ENCODE measurements at places on chromosomes 6 and 20.

DNA sequence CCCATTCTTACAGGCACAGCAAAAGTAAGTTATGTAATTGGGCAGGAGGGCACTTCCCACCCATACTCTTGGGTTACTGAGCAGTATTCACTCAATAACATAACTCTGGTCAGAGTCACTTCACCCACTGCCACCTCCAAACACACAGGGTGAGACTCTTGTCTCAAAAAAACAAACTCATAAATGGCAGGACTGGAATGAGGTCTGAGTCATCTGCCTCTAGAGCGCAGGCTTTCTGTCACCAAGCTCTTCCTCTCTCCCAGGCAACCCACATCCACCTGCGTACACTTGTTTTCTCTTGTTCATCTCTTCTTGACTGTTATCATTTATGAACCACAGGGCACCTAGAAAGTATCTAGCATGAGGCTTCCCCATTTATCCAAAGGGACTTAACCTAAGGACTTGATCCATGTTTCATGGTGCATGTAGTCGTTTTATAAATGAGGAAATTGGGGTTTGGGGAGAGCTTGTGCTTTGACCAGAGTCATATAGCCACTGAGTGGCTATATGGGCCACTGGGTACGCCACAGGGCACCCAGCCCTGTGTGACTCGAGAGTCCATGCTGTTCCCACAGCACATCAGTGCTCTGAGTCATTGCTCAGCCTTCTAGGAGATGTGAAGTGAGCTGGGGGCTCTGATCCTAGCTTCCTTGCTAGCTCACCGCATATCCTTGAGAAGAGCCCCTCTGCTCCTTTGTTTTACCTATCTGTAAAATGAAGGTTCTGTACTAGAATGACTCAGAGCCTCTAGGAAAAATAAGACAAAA is 22.4 kb downstream of the C20orf173 start:
- DNase-seq, result no peak
- peaks cover 39% of the 10 kb centered on the region for H3K36me3 ChIP-seq
- H3K4me3 ChIP-seq, result no peak overlapping the region

DNA sequence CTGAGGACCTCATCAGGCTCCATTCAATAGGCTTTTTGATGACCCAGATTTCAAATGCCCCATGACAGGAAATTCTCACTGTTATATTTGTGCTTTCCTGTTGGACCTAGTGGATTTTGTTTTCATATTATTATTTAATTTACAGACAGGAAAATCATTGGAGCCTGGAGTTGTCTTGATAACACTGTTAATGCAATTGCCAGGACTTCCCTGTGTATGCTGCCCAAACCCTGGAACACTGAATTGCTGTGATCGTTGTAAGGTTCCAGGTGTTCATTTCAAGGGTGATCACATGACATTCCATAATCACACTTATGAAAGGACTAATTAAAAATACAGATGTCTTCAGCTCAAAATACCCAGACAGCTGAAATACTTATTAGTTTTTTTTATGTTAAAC is 783.2 kb downstream of the DHX35 start:
- no peak overlapping the region for H3K27ac ChIP-seq
- DNase-seq, result no peak
- H3K36me3 ChIP-seq, result no peaks in the 10 kb centered on the region
- H3K27me3 ChIP-seq, result no peaks in the 10 kb centered on the region
- no peak overlapping the region for H3K4me3 ChIP-seq
- H3K4me1 ChIP-seq, result no peaks in the 10 kb centered on the region

GRCh38 chr20:37803438-37804307 is 99.3 kb upstream of the VSTM2L start:
- DNase-seq, result no peak
- no peaks in the 10 kb centered on the region for H3K27me3 ChIP-seq
- no peak overlapping the region for H3K4me3 ChIP-seq
- H3K4me1 ChIP-seq, result no peaks in the 10 kb centered on the region
- H3K36me3 ChIP-seq, result no peaks in the 10 kb centered on the region

GRCh38 chr6:145830612-145831011 is 16.0 kb upstream of the FBXO30 start:
- no peak overlapping the region for H3K4me3 ChIP-seq
- H3K36me3 ChIP-seq, result no peaks in the 10 kb centered on the region
- DNase-seq, result no peak
- peaks cover 3% of the 10 kb centered on the region for H3K4me1 ChIP-seq
- H3K27ac ChIP-seq, result no peak overlapping the region

DNA sequence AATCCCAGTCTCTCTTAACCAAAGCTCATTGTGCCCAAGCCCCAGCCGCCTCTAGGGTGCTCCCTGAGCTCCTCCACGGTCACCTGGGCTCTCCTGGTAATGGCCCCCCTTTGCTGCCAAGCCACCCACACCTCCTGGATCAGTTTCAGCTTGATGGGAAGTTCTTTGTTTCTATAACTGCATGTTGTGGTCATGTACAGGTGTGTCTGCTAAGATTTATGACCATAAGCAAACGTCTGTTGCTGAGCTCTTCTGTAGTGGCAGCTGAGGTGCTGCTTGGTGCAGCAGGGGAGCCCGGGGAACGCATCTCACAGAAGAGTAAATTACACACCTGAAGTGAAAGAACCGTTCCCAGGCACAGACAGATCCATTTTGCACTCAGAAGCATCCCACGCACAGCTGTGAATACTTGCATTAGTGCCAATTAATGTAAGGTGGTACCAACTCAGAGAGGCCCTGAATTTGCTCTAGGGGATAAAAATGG is 194.6 kb upstream of the ARID1B start:
- no peaks in the 10 kb centered on the region for H3K4me1 ChIP-seq
- DNase-seq, result no peak
- H3K36me3 ChIP-seq, result no peaks in the 10 kb centered on the region
- H3K27ac ChIP-seq, result no peak overlapping the region
- H3K4me3 ChIP-seq, result no peak overlapping the region
- H3K27me3 ChIP-seq, result no peaks in the 10 kb centered on the region

GRCh38 chr6:82442061-82442719 is 78.6 kb downstream of the TPBG start:
- DNase-seq, result no peak
- H3K27me3 ChIP-seq, result no peaks in the 10 kb centered on the region
- no peak overlapping the region for H3K27ac ChIP-seq
- no peaks in the 10 kb centered on the region for H3K4me1 ChIP-seq

DNA sequence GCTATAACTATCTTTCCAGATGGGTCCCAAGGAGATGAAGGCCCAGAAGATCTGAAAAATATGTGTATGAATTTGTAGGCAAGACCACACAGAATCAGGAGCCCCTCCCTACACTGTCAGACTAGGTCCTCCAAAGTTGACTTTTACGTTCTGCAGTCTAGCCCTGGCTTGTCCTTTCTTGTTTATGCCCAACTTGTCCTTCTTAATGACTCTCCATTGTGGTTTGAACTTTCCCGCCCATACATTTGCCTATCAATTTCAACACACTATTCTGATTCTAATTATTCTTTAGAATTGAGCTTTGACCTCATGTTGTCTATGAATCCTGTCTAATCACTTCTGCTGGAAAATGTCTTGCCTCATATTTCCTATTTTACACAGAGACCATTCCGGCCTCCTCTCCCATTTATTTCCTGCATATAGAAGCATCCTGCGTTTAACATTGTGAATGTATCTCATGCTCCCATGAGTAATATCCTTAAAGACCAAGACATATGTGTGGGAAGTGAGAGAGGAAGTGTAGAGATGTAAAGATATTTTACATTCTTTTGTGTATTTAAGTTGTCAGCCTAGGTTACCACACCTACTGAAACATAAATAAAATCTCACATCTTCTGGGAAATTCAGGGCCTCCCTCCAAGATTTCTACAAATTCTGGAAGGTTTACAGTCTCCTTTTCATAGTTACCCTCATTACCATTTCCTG is 348.3 kb downstream of the BCKDHB start:
- H3K36me3 ChIP-seq, result no peaks in the 10 kb centered on the region
- no peak overlapping the region for H3K4me3 ChIP-seq
- no peaks in the 10 kb centered on the region for H3K27me3 ChIP-seq
- no peak for DNase-seq

DNA sequence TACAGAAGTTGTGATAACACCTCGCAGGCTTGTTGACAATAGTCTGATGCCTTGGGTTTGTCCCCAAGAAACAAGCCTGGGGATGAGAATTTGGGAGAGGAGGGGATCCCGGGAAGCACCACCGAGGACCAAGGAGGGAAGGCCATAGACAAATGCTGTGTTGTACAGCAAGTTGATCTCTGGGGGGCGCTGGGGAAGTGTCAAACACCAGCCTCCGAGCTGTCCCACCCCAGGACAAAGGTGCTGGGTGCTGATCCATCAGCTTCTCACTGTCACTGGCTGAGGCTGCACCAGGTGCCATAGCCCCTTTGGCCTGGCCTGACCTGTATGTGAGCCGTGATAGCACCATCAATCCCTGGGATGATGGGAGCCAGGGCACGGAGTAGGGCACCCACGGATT is 64.0 kb downstream of the SYNDIG1 start:
- no peaks in the 10 kb centered on the region for H3K4me1 ChIP-seq
- no peak overlapping the region for H3K4me3 ChIP-seq
- DNase-seq, result no peak
- H3K27me3 ChIP-seq, result no peaks in the 10 kb centered on the region
- no peaks in the 10 kb centered on the region for H3K36me3 ChIP-seq

GRCh38 chr6:149905371-149905910 is 7.5 kb upstream of the RAET1E start:
- no peaks in the 10 kb centered on the region for H3K36me3 ChIP-seq
- no peak overlapping the region for H3K4me3 ChIP-seq
- no peak for DNase-seq

DNA sequence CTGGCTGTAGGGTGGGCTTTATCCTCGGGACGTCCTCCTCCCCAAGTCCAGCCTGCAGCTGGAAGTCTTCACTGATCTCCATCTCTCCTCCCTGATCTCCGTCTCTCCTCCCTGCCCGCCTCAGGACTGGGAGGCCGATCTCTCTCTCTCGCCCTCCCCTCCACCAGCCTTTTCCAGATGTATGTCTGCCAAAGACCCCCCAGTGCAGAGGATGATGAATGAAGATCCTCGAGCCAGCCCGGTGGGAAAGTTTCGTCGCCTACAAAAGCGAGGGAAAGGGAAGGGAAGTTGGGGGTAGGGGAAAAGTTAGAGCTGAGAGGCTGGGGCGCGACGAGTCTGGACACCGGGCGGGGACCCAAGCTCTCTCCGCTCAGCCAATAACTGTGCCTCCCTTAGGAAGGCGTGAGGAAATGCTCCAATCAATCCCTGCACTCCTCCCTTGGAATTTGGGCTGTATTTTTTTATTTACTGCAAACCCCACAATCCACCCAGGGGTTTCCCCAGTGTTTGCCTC is 595 bp upstream of the SRF start:
- peaks cover 4% of the 10 kb centered on the region for H3K36me3 ChIP-seq
- peak overlapping the region; percentile 100 for H3K27ac ChIP-seq
- no peaks in the 10 kb centered on the region for H3K27me3 ChIP-seq
- H3K4me1 ChIP-seq, result peaks cover 30% of the 10 kb centered on the region
- H3K4me3 ChIP-seq, result peak overlapping the region; percentile 88
